ENCODE measurements at places on chromosomes 12 and 14.
A peak's percentile ranks its signal among the peaks of the same experiment; 100 is the strongest.

- peak; percentile 84 for DNase-seq
Observed at GRCh38 chr12:76690921-76691700, 72.8 kb upstream of the ZDHHC17 start.

- DNase-seq, result peak; percentile 12
Observed at GRCh38 chr12:14849661-14850060, 6.3 kb upstream of the ART4 start.

DNA sequence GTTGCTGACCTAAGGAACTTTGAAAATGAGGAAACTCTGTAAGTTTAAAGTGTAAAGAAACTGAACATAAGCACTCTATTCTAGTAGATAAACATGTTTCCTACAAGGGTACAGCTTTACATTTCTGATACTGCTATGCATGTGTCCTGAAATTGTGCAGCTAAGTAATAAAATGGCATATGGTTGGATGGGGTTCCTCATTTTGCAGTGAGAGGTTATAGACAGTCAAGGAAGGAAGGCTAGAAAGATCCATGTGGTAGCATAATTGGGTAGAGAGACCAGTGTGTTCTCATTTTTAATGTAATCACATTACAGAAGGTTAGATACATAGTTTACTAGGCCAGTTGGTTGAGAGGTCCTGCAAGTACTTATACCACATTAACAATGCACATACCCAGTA is 477.0 kb downstream of the TMEM121 start:
- no peak for DNase-seq

DNA sequence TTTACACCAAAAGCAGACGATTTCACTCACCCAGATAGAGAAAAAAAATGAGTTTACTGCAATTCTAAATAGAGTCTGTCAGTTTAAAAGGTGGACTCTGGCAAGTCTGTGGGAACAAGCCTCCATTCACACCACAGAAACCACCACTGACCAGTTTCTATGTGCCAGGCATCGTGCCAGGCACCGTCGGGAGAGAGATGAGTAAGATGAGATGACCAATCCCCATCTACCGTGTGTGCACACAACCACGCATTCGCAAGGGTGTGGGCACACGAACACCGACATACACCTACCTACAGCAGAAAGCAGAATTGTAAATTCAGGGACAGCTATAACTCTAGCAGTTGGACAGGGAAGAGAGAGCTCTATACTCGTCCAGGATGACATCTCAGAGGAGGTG is 58.3 kb downstream of the PRIMA1 start:
- DNase-seq, result no peak

DNA sequence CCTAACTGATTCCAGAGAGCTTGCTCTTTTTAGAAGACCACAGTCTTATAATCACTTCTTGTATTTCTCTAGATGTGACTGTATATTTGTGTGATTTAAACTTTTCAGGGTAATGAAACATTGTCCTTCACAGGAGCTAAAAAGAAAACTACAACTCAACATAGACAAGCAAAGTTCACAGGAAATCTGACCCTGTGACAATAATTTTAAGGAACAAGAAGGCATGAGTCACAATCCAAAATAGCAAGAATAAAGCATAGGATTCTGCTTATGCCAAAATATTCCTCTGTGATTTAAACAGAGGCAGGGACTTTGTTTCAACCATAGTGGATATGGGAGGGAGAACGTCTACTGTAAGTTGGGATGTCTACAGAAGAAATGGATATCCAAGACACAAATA is 44.3 kb downstream of the GPR65 start:
- DNase-seq, result no peak

DNA sequence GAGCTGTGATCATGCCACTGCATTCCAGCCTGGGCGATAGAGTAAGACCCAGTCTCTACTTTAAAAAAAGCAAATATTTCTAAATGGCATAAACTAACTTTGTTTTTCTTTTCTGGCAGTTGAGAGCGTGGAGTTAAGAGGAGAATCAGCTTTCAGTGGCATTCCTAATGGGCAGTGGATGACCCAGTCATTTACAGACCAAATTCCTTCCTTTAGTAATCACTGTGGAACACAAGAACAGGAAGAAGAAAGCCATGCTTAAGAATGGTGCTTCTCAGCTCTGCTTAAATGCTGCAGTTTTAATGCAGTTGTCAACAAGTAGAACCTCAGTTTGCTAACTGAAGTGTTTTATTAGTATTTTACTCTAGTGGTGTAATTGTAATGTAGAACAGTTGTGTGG is 21.2 kb downstream of the TDG start:
- DNase-seq, result peak; percentile 77

DNA sequence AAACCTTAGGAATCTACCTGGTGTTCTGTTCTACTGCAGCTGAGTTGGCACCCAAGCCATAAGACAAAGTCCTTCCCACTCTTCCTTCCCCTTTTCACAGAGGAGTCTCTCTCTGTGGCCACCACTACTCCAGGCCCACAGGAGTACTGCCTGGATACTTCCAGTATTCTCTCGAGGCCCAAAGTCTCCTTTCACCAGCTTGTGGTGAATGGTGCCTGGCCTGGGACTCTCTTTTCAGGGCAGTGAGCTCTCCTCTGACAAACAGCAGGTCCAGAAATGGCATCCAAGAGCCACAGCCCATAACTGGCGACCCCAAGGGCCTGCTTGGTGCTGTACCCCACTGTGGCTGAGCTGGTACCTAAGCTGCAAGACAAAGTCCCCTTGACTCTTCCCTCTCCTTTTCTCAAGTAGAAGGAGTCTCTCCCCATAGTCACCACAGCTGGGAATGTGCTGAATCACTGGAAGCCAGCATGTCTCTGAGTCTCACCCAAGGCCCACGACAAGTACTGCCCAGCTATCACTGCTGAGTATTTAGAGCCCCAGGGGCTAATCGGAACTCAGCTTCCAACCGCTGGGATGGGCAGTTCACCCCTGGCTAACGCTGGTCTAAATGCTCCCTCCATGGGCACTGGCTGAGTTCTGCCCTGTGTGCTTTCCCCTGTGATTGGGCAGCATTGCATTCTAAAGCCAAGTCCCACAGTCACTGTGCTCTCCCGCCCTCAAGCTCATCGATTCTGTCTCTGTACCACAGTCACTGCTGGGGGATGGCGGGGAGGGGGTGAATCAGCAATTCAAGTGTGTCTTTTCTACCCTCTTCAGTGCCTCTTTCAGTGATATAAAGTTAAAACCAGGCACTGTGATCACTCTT is 6.1 kb downstream of the A2ML1 start:
- DNase-seq, result no peak

DNA sequence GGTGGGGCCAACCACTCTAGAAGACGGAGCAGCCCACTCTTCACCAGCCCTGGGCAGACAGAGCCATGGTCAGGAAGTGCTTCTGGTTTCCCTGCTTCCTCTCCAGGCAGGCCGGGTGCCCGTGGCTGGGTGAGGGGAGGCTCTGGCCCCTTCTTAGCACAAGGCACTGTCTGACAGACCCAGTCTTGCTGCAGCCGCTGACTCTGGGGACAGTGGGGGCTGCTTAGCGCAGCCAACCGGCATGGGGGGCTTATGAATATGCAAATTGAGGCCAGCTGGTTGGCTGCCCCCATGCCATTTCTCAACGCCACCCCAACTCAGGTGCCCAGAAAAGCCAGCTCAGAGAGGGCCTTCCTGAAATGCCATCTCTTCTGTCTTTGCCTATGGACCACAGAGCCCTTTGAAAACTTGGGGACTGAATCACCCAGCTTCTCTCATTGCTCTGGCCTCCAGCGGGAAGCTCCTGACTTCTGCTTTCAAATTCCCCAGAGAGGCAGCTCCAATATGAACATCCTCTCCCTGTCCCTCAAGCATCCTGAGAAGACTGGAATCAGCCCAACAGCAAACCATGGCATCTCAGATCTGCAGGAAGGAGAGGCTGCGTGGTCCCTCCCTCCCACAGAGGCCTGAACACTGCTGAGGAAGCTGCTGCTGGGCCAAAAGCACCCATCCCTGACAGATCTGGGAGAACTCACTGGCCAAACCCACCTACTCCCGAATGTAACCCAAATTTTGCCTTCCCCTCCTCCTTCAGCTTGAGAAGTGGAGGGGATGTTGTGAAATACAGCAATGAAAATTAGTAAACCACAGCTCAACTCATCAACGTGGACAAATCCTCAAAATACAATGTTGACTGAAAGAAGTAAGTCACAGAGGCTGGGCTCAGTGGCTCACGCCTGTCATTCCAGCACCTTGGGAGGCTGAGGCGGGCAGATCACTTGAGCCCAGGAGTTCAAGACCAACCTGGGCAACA is at the start of gene PROX2:
Gene PROX2 (minus strand): TSS at position 205 of the 973 bp plus-strand sequence. CDS start 12,311 bp downstream, outside the sequence.
- DNase-seq, result peak; percentile 43

DNA sequence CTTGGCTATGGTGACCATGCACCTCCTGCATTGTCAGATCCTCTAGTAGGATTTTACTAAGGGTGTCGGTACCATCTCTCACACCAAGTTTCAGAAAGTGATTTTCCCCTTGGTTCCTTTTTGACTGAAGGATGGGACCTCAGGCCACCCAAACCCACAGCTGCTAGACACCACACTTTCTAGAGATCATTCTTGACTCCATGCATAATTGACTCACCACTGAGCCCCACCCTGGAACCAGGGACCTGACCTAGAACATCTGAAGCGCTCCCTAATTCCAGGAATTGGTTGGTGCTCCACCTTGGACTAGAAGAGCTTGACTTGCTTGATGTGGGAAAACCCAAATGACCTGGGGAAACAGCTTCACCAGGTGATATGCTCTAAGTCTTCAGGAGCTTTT is 206.8 kb upstream of the EGLN3 start:
- DNase-seq, result no peak

DNA sequence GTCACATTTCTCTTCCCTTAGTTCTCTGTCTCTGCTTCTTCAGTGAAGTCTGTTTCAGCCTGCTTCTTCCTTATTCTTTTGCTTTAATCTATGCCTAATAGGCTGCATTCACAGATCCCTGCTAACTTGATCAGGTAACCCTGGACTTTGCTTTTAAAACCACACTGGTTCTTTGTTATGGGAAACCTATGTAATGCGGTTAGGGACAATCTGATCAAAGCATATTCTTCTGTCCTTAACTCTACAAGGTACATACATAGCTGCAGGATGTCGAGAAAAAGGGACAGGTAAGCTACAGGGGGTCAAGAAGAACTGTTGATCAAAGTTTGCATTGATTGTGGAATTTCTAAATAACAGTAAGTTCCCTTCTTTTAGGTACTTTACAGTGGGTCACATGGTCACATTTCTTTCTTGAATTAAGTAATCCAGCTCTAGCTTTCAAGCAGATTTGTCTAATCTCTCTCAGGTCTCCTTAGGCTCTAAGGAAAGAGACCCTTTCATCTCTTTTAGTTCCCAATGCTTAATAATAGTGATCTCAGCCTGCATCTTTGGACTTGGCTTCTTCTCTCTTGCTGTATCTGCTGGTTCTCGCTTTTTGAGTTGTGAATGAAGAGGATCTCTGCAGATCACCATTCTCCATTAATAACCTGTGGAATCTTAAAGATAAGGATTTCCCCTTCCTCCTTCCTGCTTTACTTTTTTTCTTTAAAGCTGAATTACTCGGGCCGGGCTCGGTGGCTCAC is 3.8 kb downstream of the COPZ1 start:
- no peak for DNase-seq

Data from fibroblast of gingiva (primary cell).